ENCODE measurements at places on chromosomes 6 and 20.
A peak's percentile ranks its signal among the peaks of the same experiment; 100 is the strongest.

DNA sequence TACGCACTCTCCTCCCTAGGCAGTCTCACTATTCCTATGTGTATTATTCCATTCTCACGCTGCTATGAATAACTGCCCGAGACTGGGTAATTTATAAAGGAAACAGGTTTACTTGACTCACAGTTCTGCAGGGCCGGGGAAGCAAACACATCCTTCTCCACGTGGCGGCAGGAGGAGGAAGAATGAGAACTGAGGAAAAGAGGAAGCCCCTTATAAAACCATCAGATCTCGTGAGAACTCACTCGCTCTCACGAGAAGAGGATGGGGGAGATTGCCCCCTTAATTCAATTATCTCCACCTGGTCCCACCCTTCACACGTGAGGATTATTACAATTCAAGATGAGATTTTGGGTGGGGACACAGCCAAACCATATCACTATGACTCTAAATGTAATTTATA is 61.9 kb downstream of the ECT2L start:
- no peaks in the 10 kb centered on the region for H3K4me1 ChIP-seq
- H3K27ac ChIP-seq, result no peak overlapping the region
- peaks cover 6% of the 10 kb centered on the region for H3K27me3 ChIP-seq
- no peaks in the 10 kb centered on the region for H3K36me3 ChIP-seq

DNA sequence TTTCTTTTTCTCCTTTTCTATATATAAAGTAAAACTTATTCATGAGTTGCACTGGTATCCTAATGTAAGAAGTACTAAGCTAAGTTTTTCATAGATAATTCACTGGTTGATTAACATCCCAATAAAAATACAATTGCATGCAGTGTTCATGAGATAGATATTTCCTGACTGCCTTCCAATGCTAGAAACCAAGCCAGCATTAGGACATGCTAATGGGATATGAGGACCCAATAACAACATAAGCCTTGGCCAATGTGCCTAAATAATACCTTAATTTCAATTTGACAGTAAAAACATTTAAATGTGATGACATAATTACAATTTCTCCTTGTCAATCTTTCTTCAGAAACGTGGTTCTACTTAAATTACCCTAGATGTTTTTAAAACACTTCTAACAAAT is 152.7 kb downstream of the RNGTT start:
- H3K36me3 ChIP-seq, result peaks cover 25% of the 10 kb centered on the region
- no peak overlapping the region for H3K4me3 ChIP-seq
- no peaks in the 10 kb centered on the region for H3K27me3 ChIP-seq
- peaks cover 4% of the 10 kb centered on the region for H3K4me1 ChIP-seq
- DNase-seq, result no peak

DNA sequence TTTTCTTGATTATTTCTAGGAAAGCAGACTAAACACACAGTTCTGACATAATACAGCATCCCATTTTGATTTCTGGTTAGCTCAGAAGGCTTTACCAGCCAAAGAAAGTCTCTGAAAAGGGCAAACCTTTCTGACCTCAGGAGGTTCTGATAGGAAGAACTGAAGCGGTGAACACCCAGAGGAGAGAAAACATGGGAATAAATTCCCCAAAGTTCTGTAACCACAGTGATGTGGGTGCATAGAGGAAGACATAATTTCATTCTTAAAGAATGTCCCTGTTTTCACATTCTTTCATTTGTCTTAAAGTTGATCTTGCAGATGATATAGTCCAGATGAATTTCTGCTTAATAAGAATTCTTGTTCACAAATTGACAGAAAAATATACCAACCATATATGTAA is 60.3 kb downstream of the RSPO3 start:
- no peaks in the 10 kb centered on the region for H3K4me1 ChIP-seq
- no peaks in the 10 kb centered on the region for H3K36me3 ChIP-seq
- peaks cover 4% of the 10 kb centered on the region for H3K27me3 ChIP-seq
- no peak overlapping the region for H3K27ac ChIP-seq
- H3K4me3 ChIP-seq, result no peak overlapping the region

DNA sequence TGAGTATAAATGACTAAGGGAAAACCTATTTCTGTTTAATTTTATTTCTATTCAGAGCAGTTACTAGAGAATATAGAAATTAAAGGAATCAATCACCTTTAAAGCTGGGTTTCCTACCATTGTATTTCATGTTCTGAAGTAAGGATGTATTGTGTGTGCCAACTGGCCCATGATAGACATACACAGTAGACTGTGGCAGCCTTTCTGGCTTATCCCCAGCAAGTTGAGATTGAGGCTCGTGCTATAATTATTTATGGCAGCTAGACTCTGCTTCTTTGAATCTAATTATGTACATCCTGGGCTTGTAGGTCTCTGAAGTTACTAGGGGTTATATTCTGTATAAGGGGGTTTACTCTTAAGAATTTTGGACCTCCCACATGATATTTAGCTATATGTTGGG is 44.4 kb downstream of the ZNF292 start:
- peaks cover 19% of the 10 kb centered on the region for H3K36me3 ChIP-seq
- H3K4me1 ChIP-seq, result peaks cover 25% of the 10 kb centered on the region
- no peaks in the 10 kb centered on the region for H3K27me3 ChIP-seq
- H3K4me3 ChIP-seq, result no peak overlapping the region
- no peak for DNase-seq

- H3K36me3 ChIP-seq, result peaks cover 39% of the 10 kb centered on the region
- H3K27ac ChIP-seq, result no peak overlapping the region
- no peak for DNase-seq
- H3K4me1 ChIP-seq, result peaks cover 21% of the 10 kb centered on the region
- H3K27me3 ChIP-seq, result no peaks in the 10 kb centered on the region
Observed at GRCh38 chr6:31892821-31893220, 4.7 kb downstream of the EHMT2 start.

DNA sequence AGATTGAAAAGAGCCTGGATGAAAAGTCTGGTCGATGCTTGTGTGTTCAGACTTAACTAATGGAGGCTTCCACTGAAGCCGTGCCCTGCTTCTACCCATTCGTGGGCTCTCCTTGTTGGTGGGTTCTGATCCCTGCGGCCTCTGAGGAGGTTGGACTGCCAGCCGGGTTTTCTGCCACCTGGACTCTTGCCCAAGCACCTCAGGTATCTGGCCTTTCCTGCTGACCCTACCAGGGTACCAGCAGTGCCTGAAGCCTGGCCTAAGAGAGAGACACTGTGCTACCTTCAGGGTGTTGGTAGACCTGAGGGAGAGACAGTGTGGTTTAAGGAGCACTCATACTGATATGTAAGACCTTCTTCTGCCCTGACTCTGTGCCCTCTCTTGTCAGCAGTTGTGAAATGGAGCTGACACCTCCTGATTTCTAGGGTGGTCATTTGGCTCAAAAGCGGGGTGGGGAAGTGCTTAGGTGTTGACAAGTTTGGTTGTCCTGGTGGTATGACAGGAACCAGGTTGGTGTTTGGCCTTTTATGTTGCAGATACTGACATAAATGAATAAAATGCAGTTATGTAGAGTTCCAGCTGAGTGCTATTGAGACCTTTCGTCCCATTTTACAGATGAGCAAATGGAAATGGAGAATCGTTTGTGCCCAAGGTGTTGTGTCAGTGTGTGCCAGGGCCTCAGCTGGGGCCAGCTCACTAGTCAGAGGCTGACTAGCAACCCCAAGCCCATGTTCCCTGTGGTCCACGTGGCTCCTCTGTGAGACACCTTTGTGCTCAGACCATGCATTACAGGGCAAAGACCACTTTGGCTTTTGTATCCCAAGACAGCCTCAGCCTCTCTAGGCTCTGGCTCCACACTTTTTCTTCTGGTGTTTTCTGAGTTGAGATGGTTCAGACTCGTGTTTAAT is 3.1 kb downstream of the PLCG1 start:
- H3K27ac ChIP-seq, result peak overlapping the region; percentile 92
- peak; percentile 21 for DNase-seq
- peaks cover 71% of the 10 kb centered on the region for H3K4me1 ChIP-seq
- H3K4me3 ChIP-seq, result peak overlapping the region; percentile 84
- peaks cover 57% of the 10 kb centered on the region for H3K36me3 ChIP-seq

DNA sequence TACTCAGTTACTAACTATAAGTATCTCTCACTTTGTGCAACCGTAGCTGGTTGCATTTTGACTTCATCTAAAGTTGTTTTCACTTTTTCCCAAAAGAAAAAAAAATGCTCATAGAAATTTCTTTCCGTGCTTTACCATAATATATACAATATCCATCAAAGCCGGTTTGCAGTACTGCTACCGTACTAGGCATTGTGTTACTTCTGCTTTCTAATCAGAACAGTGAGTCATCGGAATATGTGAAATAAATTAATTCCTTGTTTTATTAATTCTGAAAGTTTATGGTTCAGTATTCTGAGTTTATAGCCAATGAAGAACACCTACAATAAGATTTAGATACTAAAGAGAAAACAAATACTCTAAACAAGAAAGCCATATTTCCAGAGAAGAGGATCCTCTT is 72.5 kb downstream of the TNFRSF21 start:
- no peak overlapping the region for H3K4me3 ChIP-seq
- H3K36me3 ChIP-seq, result no peaks in the 10 kb centered on the region
- H3K27me3 ChIP-seq, result no peaks in the 10 kb centered on the region
- H3K4me1 ChIP-seq, result peaks cover 6% of the 10 kb centered on the region
- DNase-seq, result no peak

- no peak overlapping the region for H3K27ac ChIP-seq
- no peak overlapping the region for H3K4me3 ChIP-seq
- no peaks in the 10 kb centered on the region for H3K27me3 ChIP-seq
Observed at GRCh38 chr6:10736731-10737130, 10.9 kb upstream of the TMEM14B start.

DNA sequence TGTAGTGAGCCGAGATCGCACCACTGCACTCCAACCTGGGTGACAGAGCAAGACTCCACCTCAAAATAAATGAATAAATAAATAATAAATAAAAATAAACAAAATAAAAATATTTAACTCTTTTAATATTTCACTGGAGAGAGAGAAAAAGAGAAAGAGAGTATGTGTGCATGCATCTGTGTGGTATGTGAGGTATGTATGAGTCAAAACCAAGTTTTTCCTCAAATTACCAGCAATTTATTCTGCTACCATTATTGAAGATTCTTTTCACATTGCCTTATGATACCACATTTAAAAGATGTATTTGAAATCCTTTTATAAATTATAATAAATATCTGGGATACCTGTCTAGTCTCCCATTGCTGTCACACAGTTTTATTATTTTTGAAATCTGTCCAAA is 122.1 kb downstream of the CD164 start:
- peaks cover 15% of the 10 kb centered on the region for H3K27me3 ChIP-seq
- no peaks in the 10 kb centered on the region for H3K36me3 ChIP-seq
- no peaks in the 10 kb centered on the region for H3K4me1 ChIP-seq
- H3K27ac ChIP-seq, result no peak overlapping the region

GRCh38 chr6:1424306-1424927 is 35.0 kb downstream of the FOXF2 start:
- peak; percentile 45 for DNase-seq
- peaks cover 39% of the 10 kb centered on the region for H3K27me3 ChIP-seq
- H3K27ac ChIP-seq, result no peak overlapping the region
- H3K36me3 ChIP-seq, result no peaks in the 10 kb centered on the region

DNA sequence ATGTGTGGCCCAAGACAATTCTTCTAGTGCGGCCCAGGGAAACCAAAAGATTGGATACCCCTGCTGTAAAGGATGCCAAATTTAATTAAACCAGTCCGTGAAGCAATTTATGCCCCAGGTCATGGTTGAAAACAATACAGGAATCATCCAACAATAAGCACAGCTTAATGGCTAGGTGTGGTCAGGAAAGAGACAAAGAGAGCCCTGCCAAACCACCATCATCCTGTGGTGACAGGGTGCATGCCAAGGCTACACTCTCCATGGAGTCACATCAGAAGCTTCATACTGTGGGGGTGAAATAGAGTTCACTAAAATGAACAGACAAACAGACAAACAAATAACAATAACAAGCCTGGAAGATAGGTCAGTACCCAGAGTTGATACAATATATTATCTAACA is 62.7 kb downstream of the DZANK1 start:
- H3K4me1 ChIP-seq, result peaks cover 8% of the 10 kb centered on the region
- H3K27me3 ChIP-seq, result no peaks in the 10 kb centered on the region
- peak overlapping the region; percentile 15 for H3K27ac ChIP-seq
- H3K36me3 ChIP-seq, result no peaks in the 10 kb centered on the region
- no peak for DNase-seq
- no peak overlapping the region for H3K4me3 ChIP-seq

DNA sequence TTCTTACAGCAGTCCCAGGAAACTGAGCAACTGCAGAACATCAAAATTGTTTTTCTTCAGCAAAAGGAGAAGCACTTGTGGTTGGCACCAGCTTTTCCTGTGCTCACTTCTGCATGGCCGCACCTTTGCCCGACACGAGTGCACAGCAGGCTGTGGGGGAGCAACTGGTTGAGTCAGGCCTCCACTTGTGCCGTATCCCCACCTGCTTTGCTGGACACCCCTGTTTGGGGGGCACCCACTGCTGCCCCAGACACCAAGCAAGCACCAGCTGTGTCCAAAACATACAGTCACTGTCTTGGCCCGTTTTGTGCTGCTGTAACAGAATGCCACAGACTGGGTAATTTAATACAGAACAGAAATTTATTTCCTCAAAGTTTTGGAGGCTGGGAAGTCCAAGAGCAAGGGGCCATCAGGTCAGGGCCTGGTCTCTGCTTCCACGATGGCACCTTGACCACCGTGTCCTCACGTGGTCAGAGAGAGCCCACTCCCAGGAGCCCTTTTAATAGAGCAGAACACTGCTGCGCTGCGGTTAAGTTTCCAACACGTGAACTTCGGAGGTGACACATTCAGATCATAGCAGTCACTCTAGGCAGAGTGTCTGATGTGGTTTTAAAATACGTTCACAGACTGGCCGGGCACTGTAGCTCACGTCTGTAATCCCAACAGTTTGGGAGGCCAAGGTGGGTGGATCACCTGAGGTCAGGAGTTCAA is 8.7 kb upstream of the GMEB2 start:
- H3K27me3 ChIP-seq, result no peaks in the 10 kb centered on the region
- peaks cover 25% of the 10 kb centered on the region for H3K36me3 ChIP-seq
- peak overlapping the region; percentile 100 for H3K27ac ChIP-seq

- no peak for DNase-seq
- no peak overlapping the region for H3K27ac ChIP-seq
- H3K27me3 ChIP-seq, result no peaks in the 10 kb centered on the region
- H3K4me1 ChIP-seq, result peaks cover under 1% of the 10 kb centered on the region
Observed at GRCh38 chr20:37841389-37841788, 61.5 kb upstream of the VSTM2L start.

GRCh38 chr6:126535595-126535994 is 195.7 kb downstream of the CENPW start:
- no peak for DNase-seq
- no peaks in the 10 kb centered on the region for H3K27me3 ChIP-seq
- H3K36me3 ChIP-seq, result no peaks in the 10 kb centered on the region
- no peaks in the 10 kb centered on the region for H3K4me1 ChIP-seq
- no peak overlapping the region for H3K27ac ChIP-seq
- H3K4me3 ChIP-seq, result no peak overlapping the region

DNA sequence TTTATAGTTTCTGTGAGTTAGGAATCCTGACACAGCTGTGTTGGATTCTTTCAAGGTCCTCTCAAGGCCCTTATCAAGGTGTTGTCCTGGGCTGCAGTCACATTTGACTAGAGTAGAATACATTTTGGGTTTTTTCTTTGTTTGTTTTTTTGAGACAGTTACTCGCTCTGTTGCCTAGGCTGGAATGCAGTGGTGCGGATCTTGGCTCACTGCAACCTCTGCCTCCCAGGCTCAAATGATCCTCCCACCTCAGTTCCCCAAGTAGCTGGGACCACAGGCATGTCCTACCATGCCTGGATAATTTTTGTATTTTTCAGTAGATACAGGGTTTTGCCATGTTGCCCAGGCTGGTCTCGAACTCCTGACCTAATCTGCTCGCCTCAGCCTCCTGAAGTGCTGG is 15.7 kb downstream of the NFYA start:
- H3K27ac ChIP-seq, result peak overlapping the region; percentile 62
- no peaks in the 10 kb centered on the region for H3K27me3 ChIP-seq
- peaks cover 70% of the 10 kb centered on the region for H3K36me3 ChIP-seq
- H3K4me1 ChIP-seq, result peaks cover 7% of the 10 kb centered on the region
